Endodermal cell (in vitro differentiated cells): ENCODE measurements at places on chromosomes 12 and 14.

DNA sequence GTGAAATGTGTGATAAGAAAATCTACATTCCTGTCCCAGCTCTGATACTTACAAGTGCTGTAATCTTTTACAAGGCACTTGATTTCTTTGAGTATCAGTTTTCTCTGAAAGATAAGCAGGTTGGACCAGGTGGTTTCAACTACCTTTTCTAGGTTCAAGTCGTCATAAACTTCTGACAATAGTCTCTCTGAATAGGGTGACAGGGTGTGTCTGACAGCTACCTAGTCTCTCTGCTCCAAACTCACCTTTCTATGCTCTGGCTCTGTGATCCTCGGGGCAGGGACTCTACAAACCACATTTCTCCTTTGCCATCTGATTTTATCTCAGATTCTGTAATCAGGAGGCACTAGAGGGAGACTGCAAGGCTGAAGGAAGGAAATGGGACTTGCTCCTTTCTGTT, 137.7 kb upstream of the SYT1 start:
- no peak for DNase-seq
- peaks cover 7% of the 10 kb centered on the region for H3K4me1 ChIP-seq
- H3K27me3 ChIP-seq, result no peaks in the 10 kb centered on the region
- no peak overlapping the region for H3K27ac ChIP-seq
- no peak overlapping the region for H3K4me3 ChIP-seq

DNA sequence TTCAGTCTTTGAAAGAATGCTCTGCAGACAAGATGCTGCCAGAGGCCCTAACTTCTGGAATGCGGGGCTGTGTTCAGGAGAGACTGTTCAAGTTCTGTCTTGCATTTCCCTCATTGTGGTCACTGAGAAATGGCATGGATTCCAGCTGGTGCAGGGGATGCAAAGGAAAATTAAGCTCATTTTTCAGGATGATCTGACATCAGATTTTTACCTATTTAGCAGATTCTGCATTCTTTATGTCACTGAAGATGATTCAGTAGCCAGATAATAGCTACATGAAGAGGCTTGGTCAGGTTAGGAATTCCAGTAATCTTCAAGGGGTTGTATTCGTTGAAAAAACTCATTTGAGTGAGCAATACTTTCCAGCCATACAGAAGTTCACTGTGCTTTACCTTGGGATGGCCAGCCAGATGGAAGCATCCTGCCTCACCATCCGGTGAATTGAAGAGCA, 16.1 kb upstream of the MFAP5 start:
- no peak overlapping the region for H3K4me3 ChIP-seq
- H3K27ac ChIP-seq, result no peak overlapping the region
- no peak for DNase-seq
- peaks cover 10% of the 10 kb centered on the region for H3K4me1 ChIP-seq

GRCh38 chr12:102326982-102327381, 129.3 kb upstream of the PMCH start:
- DNase-seq, result no peak
- no peaks in the 10 kb centered on the region for H3K4me1 ChIP-seq
- no peak overlapping the region for H3K4me3 ChIP-seq
- H3K36me3 ChIP-seq, result no peaks in the 10 kb centered on the region

GRCh38 chr12:6047249-6048237, 76.9 kb downstream of the VWF start:
- no peaks in the 10 kb centered on the region for H3K27me3 ChIP-seq
- H3K4me1 ChIP-seq, result no peaks in the 10 kb centered on the region
- DNase-seq, result no peak

DNA sequence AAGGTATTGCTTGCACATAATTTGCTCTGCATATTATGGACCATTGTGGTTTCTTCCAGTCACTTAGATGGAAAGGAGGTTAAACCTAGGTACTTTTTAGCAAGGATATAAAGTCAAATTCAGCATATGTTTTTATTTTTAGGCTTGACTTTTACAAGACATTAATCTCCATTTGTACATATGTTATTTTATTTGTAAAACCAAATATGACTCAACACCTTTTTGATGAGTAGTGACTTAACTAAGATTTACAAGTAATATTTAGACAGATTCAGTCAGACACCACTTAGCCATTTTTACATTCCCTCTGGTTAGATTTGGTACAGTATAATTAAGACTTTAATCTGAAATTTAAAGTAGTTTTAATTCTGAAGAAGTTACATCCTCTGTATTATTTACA, 55.0 kb downstream of the BHLHE41 start:
- H3K27ac ChIP-seq, result no peak overlapping the region
- H3K36me3 ChIP-seq, result peaks cover 74% of the 10 kb centered on the region
- DNase-seq, result no peak
- H3K4me3 ChIP-seq, result no peak overlapping the region
- no peaks in the 10 kb centered on the region for H3K27me3 ChIP-seq

- no peaks in the 10 kb centered on the region for H3K4me1 ChIP-seq
- H3K27me3 ChIP-seq, result peaks cover 64% of the 10 kb centered on the region
- no peak overlapping the region for H3K4me3 ChIP-seq
- peak; percentile 89 for DNase-seq
- H3K36me3 ChIP-seq, result no peaks in the 10 kb centered on the region
- H3K27ac ChIP-seq, result no peak overlapping the region
Measured at GRCh38 chr12:107884769-107885694, 110.5 kb downstream of the ASCL4 start.

DNA sequence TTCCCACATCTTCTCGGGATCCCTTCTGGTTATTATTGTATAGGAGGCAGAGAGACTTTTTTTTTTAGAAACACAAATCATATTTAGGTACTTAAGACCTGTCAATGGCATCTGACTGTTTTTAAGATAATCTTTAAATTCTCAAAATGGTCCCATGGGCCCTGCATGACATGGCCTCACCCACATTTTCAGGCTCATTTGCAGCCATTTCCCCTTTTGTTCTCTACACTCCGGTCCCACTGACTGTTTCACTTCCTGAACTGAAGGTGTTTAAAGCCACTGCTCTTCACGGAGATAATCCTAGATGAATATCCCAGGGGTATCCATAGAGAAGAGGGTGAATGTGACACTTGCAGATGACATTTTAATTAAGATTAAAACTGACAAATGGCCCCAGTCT, 12.3 kb upstream of the C12orf71 start:
- no peaks in the 10 kb centered on the region for H3K4me1 ChIP-seq
- H3K27me3 ChIP-seq, result no peaks in the 10 kb centered on the region
- no peaks in the 10 kb centered on the region for H3K36me3 ChIP-seq
- no peak for DNase-seq
- H3K27ac ChIP-seq, result no peak overlapping the region

DNA sequence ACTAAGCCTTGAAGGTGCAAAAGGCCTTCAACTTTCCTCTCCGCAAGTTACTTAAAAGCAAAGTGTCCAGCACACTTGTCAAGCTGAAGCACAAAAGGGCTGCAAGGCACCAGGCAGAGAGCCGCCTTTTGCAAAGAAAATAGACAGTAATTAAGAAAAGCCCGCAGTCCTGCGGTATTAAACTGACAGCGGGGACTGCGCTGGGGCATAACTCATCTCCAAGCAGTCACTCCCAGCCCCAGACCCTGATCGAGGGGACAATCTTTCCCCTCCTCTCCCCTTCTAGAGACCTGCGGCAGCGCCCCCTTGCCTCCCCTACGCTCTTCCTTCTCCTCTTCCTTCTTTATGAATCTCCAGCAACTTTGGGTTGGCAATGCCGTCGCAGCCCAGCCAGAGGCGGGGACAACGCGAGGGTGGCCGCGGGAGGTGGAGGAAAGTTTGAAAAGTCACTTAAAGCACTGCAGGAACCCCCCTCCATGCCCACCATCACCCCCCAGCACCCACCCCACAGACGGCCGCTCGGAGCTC, 200.9 kb upstream of the CAND1 start:
- peaks cover 24% of the 10 kb centered on the region for H3K27me3 ChIP-seq
- H3K36me3 ChIP-seq, result no peaks in the 10 kb centered on the region
- peak; percentile 88 for DNase-seq
